ENCODE measurements at places on chromosomes 1 and 21.

DNA sequence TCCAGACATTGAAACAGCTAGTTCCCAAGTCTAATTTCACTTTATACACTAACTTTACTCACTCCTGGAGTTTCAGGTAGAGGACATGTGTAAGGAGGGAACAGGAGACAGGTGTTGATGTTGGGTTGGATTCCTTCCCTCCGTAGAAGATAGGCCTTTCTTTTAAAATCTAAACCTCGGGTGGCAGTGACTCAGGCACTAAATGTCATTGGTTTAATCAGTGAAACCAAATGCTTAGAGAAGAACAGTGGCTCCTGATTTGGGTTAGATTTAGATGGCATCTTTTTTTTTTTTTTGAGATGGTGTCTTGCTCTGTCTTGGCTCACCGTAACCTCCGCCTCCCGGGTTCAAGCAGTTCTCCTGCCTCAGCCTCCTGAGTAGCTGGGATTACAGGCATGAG, 7.2 kb downstream of the CAP1 start:
- no peak for DNase-seq

DNA sequence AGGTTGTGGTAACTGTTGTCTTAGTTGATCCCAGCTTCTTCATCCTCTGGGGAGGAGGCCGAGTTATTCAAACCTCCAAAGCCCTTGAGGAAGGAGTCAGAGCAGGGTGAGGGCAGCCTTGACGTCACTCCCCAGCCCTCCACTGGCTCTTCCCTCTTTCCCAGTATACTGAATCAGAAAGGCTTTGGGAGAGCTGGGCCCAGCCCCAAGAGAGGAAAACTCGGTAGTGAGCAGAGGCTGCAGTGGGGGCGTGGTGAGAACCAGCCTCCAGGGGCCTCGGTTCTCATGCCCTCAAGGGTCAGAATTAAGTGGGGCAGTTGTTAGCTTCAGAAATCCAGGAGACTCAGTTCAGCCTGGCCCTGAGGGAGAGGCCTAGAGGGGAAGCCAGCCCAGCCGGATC, 1.8 kb upstream of the GJA4 start:
- DNase-seq, result no peak

- no peak for DNase-seq
Measured at GRCh38 chr1:22786719-22787489, 76.3 kb downstream of the EPHB2 start.

DNA sequence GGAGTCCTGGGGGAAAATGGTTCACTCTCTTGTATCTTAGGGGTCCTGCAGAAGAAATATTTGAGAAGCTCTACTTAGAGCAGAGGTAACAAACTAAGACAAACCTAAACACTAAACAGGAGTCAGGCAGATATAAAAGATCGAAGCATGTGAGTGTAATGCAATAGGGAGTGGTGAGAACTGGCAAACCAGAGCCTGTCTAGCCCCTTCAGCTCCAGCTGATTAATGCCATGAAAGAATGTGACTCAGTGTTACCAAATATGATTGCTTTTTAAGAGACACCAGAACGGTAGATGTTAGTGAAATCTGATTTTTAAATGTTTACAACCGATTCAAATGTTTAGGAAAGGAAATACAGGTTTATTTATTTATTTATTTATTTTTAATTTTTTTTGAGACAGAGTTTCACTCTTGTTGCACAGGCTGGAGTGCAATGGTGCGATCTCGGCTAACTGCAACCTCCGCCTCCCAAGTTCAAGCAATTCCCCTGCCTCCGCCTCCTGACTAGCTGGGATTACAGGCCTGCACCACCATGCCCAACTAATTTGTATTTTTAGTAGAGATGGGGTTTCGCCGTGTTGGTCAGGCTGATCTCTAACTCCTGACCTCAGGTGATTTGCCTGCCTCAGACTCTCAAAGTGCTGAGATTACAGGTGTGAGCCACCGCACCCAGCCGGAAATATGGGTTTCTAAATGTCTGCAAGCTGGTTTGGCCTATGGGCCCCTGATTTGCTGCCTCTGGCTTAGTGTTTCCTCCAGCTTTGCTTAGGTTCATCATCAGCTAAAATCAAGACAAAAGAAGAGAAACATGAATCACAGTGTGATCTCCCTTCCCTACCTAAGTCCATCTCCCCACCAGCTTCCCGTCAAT, 12.2 kb downstream of the TXNIP start:
- DNase-seq, result no peak

GRCh38 chr21:8993943-8994639, 1527.3 kb upstream of the TPTE start:
- no peak for DNase-seq

DNA sequence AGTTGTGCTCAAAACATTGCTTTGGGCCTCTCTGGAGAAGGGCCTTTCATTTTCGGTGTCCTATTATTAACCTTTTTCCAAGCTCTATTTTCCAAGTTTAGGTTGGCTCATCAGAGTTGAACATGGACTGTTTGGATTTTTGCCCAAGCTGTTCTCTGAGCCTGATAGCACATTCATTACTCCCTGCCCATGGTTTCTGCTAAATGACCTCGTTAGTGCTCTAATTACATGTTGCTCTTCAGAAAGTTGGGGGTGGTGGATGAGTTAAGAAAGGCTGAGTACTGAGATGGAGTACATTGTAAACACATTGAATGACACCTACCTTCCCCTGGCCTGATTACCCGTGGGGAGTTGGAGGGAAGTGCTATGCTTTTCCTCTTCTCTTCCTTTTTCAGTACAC, 38.9 kb downstream of the LMO4 start:
- no peak for DNase-seq

DNA sequence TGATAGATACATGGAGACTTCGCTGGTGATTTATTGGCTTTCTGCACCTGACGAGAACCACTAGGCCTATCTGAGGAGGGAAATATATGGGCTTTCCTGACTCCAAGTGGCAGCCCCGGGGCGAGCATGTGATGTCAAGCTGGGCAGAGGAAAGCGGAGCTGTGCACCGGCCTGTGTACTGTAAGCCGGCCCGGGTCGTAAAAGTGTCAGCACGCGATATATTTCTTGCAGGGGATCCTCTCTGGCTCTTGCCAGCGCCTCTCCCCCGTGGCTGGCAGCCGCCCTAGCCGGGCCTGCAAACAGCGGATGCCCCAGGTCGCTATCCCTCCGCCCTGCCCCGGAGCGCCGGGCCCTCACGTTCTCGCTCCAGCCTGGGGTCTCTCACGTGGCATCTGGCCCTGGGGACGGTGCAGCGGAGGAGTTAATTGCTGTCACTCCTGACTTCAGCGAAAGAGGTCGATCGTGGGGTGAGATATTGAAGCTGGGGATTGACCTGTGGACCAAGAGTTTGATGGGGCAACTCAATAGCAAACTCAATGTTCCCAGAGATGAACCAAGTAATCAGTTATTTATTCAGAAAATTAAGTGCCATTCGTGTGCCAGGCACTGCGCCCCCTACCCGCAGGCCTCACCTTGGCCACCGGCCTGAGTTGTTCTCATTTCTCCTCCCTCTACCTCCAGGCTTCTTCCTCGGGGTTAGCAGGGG, 41.0 kb upstream of the HAO2 start:
- no peak for DNase-seq

DNA sequence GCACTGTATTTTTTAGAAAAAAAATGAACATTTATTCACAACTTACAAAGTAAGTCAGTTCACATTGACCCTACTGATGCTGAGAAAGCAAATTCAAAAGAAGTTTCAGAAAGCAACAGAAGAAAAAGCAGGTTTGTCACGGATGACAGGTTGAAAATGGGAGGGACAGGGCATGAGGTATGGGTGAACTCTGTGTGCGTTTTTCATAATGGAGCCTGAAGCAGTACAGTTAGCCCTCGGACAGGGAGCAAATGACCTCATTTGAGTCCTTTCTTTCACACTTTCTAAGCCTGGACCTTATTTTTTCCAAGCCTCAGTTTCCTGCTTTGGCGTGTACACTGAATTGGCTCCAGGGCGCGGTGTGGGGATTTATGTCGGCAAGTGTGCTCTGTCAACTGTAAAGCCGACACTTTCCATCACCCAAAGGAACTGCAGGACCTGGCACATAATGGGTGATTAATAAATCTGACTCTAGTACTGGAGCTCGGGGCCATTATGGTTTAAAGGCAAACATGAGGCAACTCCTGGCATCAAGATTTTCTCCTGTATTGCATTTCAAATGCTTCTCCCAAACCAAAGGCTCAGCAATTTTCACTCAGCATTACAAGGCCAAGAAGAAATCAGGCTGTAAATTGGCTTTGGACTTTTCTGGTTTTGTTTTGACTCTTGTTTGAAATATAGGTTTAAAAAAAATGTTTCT, 345.5 kb upstream of the DUSP10 start:
- DNase-seq, result no peak

GRCh38 chr1:51855624-51856023, 22.9 kb downstream of the NRDC start:
- no peak for DNase-seq

GRCh38 chr21:46219591-46220239, 8.9 kb downstream of the LSS start:
- DNase-seq, result no peak

Measured in CD14-positive monocyte (primary cell).